Natural killer cell (primary cell): ENCODE measurements at places on chromosomes 6 and 20. TPM values are rescaled to one million over a fixed set of nuclear protein-coding genes. Genes with fewer than 3 reads are reported as not detected.

- H3K4me3 ChIP-seq = no peak overlapping the region
- no peaks in the 10 kb centered on the region for H3K36me3 ChIP-seq
- H3K27ac ChIP-seq = no peak overlapping the region
- H3K27me3 ChIP-seq = no peaks in the 10 kb centered on the region
Observed at GRCh38 chr6:164924674-164925073, 384.7 kb downstream of the C6orf118 start.

Gene OR2H2
- total RNA-seq = not detected

GRCh38 chr20:53138454-53139262 is 166.5 kb downstream of the TSHZ2 start:
- no peak for DNase-seq
- H3K27ac ChIP-seq = no peak overlapping the region
- no peaks in the 10 kb centered on the region for H3K4me1 ChIP-seq
- H3K4me3 ChIP-seq = no peak overlapping the region
- H3K36me3 ChIP-seq = no peaks in the 10 kb centered on the region
- H3K27me3 ChIP-seq = no peaks in the 10 kb centered on the region

GRCh38 chr6:108574457-108575141 is 13.9 kb downstream of the FOXO3 start:
- no peak for DNase-seq
- H3K27me3 ChIP-seq = no peaks in the 10 kb centered on the region
- H3K27ac ChIP-seq = no peak overlapping the region
- no peaks in the 10 kb centered on the region for H3K4me1 ChIP-seq

DNA sequence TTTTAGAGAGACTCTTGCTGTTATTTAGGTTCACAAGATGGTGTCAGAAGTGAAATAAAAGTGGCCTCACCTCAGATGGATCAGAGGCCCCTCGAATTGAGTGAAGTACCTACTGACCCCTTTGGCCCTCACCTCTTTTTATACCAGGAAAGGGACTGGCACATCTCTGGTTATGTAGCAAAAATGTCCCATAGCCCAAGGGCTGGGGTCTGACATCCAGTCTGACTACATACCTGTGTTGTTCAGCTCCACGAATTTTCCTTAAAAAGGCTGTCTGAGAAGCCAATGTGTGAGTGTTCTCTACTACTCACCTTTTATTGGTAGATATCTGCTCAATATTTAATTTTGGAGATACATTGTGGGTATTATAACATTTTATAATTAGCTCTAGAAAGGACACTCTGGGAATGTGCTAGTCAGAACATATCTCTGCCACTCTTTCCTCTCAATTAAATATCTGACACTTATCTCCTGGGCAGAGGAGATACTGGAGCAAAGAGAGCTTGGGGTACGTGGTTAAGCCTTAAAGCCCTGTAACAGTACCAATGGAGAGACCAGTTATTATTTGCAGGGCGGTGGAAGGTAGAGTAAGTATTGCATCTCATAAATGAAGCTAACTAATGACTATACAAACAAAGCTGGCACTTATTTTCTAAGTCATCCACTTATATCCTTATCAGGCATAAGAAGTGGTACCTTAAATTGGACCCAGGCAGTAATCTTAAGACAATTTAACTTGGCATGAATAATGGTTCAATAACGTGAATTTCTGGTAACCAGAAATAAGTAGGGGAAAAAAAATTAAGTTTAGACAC is 20.0 kb upstream of the IL22RA2 start:
- no peaks in the 10 kb centered on the region for H3K27me3 ChIP-seq
- no peak for DNase-seq
- H3K36me3 ChIP-seq = peaks cover 15% of the 10 kb centered on the region
- H3K27ac ChIP-seq = no peak overlapping the region
- no peaks in the 10 kb centered on the region for H3K4me1 ChIP-seq

DNA sequence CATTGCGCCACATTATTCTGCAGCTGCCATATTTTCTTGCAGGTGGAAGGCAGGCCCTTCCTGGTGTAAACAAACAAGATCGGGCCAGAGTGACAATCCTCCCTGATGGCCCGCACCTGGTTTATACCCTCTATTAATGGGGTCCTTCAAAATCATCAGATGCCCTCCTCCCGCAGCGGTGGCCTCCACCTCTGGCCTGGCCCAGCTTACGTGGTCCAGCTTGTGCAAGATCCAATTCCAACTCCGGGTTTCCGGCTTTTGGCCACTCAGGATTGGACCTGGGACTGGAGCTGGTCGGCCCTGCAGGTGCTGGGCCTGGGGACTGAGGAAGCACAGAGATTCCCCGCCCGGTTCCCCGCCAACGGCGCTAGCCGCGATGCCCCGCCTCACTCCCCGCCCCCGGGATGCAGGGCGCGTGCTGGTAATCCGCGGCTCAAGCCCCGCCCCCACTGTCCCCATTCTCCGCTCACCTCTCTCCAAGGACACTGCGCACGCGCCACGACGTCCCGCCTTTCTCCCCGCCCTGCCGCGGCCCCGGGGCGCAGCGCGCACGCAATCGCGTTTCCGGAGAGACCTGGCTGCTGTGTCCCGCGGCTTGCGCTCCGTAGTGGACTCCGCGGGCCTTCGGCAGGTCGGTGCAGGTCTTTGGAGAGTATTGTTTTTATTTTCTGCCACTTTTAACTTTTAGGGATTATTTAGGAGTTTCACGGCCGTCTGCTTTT is at the start of gene TMEM14B:
TMEM14B (plus strand) TSS at position 555 of the 722 bp plus-strand sequence. CDS start 1,441 bp downstream, outside the sequence.
- peak within 1 kb of the TSS; percentile 69 for H3K27ac ChIP-seq
- no peaks in the 10 kb centered on the region for H3K27me3 ChIP-seq
- peaks cover 38% of the 10 kb centered on the region for H3K4me1 ChIP-seq
- DNase-seq = peak; percentile 98
- peak within 1 kb of the TSS; percentile 85 for H3K4me3 ChIP-seq

GRCh38 chr6:134740473-134741199 is 209.3 kb downstream of the ALDH8A1 start:
- no peak overlapping the region for H3K4me3 ChIP-seq
- H3K4me1 ChIP-seq = peaks cover 3% of the 10 kb centered on the region
- H3K27ac ChIP-seq = no peak overlapping the region
- no peak for DNase-seq

Gene MCHR2
- not detected for total RNA-seq

DNA sequence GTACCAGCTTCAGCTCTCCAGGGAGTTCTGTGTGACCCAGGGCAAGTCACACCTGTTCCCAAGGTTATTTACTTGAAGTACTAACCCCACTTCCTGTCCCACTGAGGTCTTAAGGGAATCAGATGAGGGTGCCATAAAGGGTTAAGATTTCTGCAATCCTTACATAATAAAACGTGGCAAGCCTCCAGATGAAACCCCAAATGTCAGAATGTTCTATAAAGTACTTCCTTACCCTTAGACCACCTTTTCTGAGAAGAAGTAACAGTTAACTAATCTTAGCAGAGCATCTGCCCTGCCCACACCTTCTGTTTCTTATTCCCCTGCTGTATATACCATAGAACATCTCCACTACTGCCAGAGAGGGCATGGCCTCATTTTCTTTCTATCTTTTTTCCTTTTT is 6.0 kb upstream of the AVP start:
- H3K36me3 ChIP-seq = no peaks in the 10 kb centered on the region
- no peak overlapping the region for H3K4me3 ChIP-seq
- no peak for DNase-seq
- peaks cover 21% of the 10 kb centered on the region for H3K27me3 ChIP-seq
- H3K4me1 ChIP-seq = peaks cover 18% of the 10 kb centered on the region

- H3K36me3 ChIP-seq = no peaks in the 10 kb centered on the region
- peaks cover 3% of the 10 kb centered on the region for H3K27me3 ChIP-seq
- no peak overlapping the region for H3K27ac ChIP-seq
Observed at GRCh38 chr6:3252369-3252768, 6.4 kb upstream of the PSMG4 start.
